ENCODE measurements at places on chromosomes 5 and 9.
A peak's percentile ranks its signal among the peaks of the same experiment; 100 is the strongest.

- DNase-seq = no peak
These were observed 36.4 kb upstream of the DAB2 start for GRCh38 chr5:39461007-39461682.

DNA sequence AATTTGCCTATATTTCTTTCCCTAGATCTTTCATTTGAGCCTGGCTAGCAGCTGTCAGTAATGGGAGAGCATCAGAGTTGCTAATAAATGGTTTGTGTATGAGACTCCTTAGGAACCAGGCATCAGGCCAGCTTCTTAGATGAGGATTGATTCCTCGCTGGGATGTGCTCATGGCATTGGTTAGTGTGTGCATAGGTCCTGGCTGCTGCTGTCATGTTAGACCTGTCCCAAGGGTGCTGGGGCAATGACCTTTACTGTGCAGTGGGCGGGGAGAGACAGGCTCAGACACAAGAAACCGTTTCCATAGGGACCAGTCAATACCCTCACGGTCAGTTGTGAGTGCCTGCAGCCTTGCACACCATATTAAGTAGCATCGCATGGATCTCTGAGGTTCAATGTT is 112.3 kb upstream of the NR3C1 start:
- DNase-seq = no peak

DNA sequence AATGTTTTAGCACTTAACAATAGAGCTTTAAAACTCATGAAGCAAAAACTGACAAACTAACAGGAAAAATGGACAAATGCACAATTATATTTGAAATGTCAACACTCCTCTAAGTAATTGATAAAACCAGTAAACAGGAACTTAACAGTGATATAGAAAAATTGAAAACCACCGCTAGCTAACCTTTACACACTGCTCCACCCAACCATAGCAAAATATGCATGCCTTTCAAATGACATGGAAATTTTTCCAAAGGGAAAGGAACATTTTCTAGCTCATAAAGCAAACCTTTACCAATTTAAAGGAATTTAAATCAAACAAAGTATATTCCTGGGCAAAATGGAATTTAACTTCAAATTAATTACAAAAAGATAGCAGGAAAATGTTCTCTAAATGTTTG is 109.2 kb downstream of the ADAMTS19 start:
- no peak for DNase-seq

DNA sequence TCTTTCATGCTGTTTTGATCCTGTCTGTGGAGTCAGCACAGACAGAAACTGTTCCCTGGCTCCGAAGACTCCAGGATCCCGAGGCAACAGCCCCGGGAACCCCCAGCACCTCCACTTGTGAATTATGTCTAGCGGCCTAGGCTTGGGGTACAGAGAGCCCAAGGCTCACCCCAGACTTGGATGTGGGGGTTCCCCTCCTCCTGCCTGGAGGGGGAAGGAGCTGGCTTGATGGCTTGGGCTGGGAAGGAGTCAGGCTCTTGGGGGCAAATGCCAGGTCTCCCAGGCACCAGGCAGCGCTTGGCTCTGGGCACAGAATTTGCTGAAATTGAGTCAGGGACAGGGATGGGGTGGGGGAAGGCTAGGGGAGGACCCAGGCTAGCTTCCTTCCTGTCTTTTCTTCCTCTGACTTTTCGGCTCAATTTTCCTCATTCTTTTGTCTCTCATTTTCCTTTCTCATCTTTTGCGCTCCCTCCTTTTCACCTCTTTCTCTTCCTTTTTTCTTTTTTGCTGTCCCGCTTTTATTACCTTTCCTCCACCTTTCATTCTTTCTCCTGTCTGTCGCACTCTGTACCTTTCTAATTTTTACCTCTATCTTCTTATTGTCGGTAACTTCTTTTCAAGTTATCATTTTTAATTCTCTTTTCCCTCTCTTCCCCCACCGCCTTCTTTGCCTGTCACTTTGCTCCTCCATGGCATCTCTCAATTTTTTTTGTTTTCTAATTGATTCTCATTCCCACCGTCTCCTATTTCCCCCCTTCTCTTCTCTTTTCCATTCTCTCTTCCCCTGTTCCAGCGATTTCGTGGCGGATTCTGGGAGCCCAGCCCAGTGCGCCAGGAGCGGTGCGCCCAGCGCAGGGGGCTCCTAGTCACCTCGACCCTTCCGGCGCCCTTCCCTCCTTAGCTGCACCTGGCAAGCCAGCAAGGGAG is 10.5 kb downstream of the MSX2 start:
- no peak for DNase-seq

DNA sequence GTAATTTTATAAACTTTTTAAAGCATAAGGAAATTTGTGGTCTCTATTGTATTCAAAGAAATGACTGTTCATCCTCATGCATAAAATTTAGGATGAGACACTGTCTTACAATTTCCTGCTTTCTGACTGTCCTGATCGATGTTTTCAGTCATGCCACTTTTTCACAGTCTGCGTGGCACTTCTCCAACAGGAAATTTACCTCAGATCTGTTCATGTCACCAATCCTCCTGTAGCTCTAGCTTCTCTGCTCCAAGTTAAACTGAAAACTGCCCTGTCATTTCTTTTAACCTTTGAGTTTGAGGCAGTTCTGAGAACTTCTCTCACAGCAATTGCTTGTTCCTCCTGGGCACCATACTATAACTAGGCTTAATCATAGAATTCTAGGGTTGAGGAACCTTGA is 455.1 kb downstream of the EFNA5 start:
- no peak for DNase-seq

GRCh38 chr9:135519179-135519971 is 1.9 kb upstream of the LCN1 start:
- DNase-seq = no peak

GRCh38 chr9:130630506-130631330 is 33.7 kb upstream of the PRDM12 start:
- DNase-seq = no peak

DNA sequence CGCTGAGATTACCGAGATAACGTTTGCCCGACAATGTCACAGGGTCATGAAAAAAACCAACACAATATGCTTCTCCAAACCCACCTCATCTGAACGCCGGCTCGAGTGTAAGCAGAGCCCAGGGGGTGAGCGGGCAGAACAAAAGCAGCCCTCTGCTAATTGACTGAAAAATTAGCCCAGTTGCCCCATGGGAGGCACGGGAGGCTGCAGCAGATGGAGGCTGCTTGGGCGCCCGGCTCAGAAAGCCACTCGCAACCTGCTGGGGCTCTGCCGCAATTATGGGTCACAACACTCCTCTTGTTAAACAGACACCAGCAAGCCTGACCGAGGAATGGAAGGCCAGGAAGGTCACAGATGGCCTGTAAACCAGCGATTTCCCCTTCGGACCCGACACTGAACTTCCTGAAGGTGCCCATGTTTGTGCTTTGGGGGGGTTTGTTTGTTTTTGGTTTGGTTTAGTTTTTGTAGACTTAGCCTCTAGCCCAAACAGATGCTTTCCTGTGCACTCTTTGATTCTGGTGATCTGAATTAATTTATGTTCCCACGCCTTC is 104.6 kb upstream of the IRX1 start:
- no peak for DNase-seq

GRCh38 chr5:177312649-177313181 is 1.0 kb upstream of the MXD3 start:
- DNase-seq = no peak

DNA sequence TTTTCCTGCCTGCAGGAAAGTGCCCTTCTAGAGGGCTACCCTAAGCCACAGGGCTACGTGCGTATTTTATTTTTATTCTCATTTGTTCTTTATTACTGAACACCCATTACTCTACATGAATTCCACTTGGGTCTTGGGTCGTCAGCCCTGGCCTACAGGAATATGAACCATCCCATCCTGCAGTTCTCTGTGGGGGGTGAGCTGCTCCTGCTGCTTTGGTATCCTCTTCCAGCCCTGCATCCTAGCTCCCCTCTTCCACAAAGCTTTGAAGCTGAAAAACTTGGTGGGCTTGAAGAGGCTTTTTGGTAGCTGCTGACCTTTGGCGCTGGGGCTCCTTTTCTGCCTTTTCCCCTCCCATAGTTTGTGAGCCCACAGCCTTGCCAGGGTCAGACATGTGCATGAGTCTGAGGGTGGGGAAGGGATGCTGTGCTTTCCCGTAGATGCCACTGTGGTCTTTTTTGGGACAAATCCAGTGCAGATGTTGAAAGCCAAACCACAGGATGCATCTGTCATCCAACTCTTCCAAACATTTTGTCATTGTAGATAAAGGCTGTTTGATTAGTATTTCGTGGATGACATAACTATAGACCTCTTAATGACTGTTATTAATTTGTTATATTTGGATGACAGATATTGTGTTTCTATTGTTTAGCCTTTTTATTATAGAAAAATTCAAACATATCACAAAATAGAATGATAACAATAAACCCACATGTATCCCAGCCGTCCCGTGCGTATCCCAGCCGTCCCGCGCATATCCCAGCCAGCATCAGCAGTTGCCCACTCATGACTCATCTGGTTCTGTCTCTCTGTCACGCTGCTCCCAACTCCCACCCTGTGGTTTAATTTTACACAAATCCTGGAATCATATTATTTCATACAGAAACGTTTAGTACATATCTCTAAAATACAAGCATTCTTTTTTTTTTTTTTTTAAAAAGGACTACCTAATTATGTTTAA is 43.9 kb downstream of the SLC46A2 start:
- peak; percentile 75 for DNase-seq

GRCh38 chr5:68257210-68257609 is 41.7 kb downstream of the PIK3R1 start:
- no peak for DNase-seq

GRCh38 chr5:96408841-96409538 is 24.1 kb downstream of the PCSK1 start:
- DNase-seq = no peak

DNA sequence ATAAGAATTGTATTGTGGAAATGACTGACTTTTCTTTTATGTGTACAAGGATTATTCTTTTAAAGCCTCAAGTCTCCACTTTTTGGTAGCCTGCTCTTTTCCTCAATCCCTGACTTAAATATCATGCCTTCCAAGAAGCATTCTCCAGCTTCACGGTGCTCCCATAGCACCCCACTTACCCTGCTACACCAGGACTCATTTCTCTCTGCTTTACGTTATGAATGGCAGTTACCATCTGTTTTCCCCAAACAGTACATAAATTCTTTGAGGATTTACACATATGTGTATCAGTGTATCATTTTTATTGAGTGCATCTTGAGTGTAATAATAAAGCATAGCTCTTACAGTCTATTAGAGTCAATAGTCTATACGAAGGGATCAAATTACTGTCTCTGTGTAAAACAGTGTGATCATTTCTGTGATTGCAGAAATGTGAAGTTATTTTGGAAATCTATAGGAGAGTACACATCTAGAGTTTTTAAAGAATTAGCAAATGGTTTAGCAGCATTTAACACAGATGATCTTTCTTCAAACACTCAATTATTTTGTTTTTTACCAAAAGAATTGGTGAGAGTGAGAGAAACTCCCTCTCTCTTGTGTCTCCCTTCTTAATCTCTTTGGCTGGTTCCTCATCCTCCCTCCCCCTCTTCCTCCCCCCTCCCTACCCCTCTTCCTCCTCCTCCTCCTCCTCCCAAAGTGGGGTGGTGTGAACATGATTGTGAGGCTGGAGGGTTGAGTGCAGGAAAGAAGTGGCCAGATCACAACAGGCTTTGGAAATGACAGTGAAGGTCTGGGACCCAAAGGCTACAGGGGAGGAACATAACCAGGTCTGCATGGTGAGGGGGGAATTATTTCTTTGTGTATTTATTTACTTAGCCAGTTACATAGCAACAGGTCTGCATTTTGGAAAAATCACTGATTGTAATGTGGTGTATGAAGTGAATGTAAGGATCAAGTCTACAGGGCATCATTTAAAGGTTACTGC is 27.6 kb upstream of the ECM2 start:
- no peak for DNase-seq

DNA sequence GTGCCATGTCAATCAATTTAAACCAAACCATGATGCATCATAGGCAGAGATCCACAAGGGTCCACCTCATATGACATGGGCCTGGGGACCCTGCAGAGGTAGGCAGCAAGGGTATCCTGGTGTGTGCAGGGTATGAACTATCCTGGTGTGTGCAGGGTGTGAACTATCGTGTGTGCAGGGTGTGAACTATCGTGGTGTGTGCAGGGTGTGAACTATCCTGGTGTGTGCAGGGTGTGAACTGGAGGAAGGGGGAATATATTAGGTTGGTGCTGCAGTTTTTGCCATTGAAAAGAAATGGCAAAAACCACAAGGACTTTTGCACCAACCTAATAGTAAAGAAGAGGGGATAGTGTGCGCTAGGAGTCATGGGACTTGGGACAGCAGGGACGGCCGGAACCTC is 50.0 kb downstream of the MFAP3 start:
- no peak for DNase-seq

DNA sequence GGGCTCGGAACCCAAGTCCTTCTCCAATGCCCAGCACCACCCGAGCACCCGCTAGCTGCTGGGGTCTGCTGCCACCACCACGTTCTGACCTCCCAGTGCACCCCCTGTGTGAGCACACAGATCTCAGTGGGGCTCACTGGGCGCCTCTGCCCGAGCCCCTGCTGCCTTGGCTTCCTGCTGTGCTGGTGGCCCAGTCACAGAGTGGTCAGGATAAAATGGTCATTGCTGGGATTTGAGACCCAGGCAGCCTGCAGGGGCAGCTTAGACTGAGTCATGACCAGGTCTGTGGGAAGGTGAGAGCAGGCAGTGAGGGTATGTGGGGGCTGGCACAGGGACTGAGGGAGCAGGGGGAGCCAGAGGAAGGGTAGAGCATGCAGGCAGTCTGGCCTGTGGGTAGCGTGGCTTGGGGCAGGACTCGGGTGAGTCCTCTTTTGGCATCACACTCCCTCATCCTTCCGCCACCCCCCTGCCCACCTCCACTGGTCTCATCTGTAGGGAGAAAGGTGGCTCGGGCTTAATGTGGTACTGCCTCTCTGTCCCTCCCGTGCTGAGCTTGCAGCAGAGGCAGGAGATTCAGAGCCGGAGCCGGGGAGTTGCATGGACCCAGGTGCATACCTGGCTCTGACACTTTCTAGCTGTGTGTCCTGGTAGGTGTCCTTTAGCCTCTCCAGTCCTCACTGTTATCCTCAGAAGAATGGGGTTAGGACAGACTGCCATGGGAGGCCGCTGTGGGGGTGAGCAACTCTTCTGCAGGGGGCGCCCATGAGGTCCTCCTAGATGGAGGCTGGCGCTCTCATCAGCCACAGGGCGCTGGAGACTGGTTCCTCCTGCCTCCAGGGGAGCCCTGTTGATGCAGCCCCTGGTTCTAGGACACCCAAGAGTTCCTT is 32.1 kb downstream of the USP20 start:
- no peak for DNase-seq

DNA sequence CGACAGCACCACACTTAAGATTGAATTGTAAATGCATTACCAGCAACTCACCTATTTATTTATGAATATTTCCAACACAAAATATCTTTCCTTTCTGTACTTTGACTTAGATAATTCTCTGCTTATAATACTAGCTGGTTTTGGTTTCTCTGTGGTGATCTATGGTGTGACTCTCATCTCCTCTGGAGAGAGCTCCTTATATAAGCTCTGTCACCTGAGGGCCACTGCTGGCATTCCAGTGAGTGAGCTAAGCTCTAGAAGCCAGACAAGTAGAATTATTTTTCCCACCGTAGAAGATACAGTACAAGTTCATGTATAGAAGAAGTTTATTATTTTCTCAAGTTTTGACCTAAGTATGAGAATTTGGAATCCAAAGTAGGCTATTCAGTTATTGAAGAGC is 111.5 kb downstream of the CDC42SE2 start:
- no peak for DNase-seq

- no peak for DNase-seq
These were observed 14.8 kb upstream of the CPLX2 start for GRCh38 chr5:175856408-175857100.
